ENCODE measurements at places on chromosomes 5 and 9.

DNA sequence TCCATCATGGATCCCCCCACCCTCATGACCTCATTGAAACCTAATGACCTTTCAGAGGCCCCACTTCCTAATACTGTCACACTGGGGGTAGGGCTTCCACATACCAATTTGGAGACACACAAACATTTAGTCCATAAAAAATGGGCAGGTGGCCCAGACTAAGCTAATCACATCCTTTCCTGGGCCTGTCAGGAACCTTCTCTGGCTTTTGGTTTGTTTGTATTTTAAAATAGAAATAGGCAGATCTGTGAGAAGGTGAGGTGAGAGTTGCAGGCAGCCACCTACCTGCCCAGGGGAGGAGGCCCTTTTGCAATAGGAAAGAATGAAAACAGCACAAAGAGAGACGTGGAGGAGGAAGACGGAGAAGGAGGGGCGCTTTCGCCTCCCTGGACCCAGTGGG, 90.2 kb upstream of the BOD1 start:
- no peak for DNase-seq

DNA sequence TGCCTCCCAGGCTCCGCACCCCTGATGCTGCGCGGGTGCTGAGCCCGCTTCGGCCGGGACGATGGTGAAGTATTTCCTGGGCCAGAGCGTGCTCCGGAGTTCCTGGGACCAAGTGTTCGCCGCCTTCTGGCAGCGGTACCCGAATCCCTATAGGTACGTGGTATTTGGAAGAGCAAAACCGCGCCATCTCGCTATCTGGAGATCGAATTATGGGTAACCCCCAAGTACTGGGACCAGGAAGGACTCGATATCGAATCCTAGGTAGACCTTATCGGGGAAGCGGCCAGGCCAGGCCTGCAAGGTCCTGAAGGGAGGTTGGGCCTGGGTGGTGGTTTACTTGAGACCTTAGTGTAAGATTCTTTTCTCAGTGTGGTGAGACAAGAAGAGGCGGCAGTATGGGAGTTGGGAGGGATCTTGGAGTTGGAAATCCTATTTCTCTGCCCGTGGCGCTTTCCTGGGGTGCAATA, 359 bp downstream of the PRELID1 start:
- DNase-seq = no peak

GRCh38 chr9:131731644-131732043, 8.2 kb downstream of the RAPGEF1 start:
- no peak for DNase-seq

GRCh38 chr5:1152156-1152555, 40.3 kb upstream of the SLC12A7 start:
- no peak for DNase-seq

DNA sequence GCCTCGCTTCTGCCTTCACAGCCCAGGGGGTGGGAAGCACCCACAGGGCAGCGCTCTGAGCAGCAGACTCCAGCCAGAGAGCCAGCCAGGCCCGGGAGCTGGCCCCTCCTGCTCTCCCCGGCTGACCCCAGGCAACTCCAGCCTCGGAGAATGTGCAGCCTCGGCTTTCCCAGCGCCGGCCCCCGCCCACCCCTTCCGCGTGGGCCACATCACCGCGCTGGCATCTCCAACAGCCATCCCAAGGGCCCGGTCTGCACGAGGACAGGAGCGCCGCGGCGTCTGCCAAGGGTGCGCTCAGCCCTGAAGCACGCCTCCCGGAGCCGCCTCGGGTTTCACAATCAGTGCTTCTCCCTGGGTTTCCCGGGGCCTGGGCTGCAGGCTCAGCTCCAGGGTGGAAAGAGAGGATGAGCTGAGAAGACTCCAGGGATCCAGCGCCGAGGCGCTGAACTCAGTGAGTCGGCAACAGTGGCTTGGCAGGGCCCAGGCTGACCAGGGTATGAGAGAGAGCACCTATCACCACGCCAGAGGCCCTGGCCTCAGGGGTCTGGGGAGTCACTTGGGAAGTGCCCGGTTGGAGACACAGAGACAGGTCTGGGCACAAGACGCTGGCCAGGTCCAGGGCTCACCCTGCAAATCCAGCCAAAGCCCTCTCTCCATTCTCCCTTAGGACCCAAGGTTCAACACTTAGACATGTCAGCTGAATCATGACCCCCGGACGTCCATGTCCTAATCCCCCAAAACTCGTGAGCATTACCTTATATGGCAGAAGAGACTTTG, 79.6 kb downstream of the ADAMTS2 start:
- DNase-seq = peak; percentile 93

GRCh38 chr5:36743891-36744772, 132.4 kb upstream of the NIPBL start:
- peak; percentile 81 for DNase-seq

DNA sequence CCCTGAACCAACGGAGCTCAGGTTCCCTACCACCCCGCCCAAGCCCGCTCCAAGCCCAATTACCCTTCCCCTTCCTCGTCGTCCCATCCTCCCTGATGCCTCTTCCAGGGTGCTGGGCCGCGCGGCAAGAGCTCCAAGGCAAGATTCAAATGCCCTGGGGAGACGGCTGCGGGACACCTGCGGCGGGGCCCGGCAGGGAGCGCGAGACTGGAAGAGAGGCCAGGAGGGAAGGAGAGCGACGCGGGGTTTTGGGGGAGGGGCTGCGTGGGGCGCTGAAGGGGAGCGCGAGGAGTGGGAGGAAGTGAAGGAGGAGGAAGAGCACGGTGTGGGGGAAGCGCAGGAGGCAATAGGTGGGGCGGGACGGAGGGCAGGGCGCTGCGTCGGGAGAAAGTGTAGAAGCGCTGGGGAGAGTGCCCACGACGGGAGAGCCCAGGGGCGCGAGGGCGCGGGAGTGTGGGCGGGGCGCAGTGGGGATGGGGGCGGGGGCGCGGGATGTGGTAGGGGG, 975 bp upstream of the NXNL2 start:
- peak; percentile 31 for DNase-seq

- DNase-seq = no peak
Measured at GRCh38 chr9:85942913-85943709, 2.2 kb downstream of the NAA35 start.

GRCh38 chr5:175635854-175636584, 21.9 kb upstream of the HRH2 start:
- DNase-seq = no peak

GRCh38 chr9:24932785-24933184, 387.1 kb upstream of the IZUMO3 start:
- no peak for DNase-seq

- DNase-seq = no peak
Measured at GRCh38 chr9:37036371-37036775, 2.3 kb upstream of the PAX5 start.

DNA sequence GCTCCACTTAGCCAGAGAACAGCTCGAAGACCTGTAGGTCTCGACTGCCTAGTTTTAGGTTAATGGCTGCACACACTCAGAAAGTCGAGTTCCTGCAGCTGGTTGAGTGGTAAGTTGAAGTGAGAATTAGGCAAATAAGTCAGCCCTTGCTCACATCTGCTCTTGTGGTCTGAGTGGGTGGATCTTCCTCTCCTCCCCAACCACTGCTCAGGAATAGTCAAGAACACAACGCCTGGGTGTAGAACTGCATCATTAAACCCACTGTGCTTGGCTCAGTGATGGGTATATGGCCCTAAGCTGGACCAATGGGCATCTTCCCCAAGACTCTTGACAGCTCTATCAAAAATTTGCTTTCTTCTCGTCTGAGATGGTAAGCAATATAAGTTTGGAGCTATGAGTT, 20.9 kb upstream of the ADAM19 start:
- no peak for DNase-seq

GRCh38 chr5:150457121-150457520, 7.6 kb upstream of the RPS14 start:
- DNase-seq = no peak

DNA sequence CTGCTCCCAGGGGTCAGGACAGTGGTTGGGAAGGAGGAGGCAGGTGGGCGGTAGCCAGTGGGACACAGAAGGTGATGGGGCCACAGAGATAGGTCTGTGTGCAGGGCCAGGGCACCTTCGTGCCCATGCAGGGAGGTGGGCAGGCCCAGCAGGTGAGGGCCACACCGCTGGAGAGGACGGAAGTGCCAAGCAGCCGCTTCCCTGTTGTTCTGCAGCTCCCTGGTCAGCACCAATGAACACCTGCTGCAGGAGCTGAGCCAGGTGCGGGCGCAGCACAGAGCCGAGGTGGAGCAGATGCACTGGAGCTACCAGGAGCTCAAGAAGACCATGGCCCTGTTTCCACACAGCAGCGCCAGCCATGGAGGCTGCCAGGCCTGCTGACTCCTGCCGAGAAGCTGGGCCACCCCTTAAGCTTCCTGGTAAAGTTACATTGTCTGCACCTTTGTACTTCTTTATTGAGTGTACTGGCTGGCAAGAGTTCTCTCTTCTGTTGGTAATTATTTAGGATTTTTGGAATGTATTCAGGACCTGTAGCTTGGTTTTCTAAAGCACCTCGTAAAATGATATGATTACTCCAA, 40.3 kb downstream of the TPPP start:
- no peak for DNase-seq
